A549 treated with Hydrocortisone at 1 μM for 4 hours (cell line): ENCODE measurements at places on chromosomes 11 and 22. TPM values are rescaled to one million over a fixed set of nuclear protein-coding genes. Genes with fewer than 3 reads are reported as not detected.

GGTLC2 gene
- not detected in 5 replicates for total RNA-seq

GPR152 gene
- 0.07 TPM in 1 of 5 replicates, not detected in the others for total RNA-seq

EIF3M gene
- total RNA-seq: 399 to 493 TPM (median 407 TPM) in 5 replicates

ZFTA gene
- 4.3 to 5.9 TPM (median 5.4 TPM) in 5 replicates for total RNA-seq

HEPN1 gene
- not detected in 5 replicates for total RNA-seq

MRPL17 gene
- total RNA-seq: 80.2 to 104 TPM (median 93.9 TPM) in 5 replicates

CDC45 gene
- total RNA-seq: 22.7 to 29.4 TPM (median 24.5 TPM) in 5 replicates

POU2AF1 gene
- total RNA-seq: not detected in 5 replicates

ANO5 gene
- 1.1 to 2.2 TPM (median 1.5 TPM) in 5 replicates for total RNA-seq

OVOL1 gene
- total RNA-seq: 0.03 to 0.13 TPM (median 0.08 TPM) in 3 of 5 replicates, not detected in the others

GAS2 gene
- 0.35 to 1.2 TPM (median 0.93 TPM) in 5 replicates for total RNA-seq

CEND1 gene
- total RNA-seq: 1.4 to 2.8 TPM (median 2.4 TPM) in 5 replicates

OR51F2 gene
- not detected in 5 replicates for total RNA-seq
